ENCODE measurements at places on chromosomes 13 and 19.

- no peak for DNase-seq
Measured at GRCh38 chr19:38252941-38253691, 3.1 kb downstream of the PPP1R14A start.

- DNase-seq: no peak
Measured at GRCh38 chr13:109715902-109716301, 70.5 kb downstream of the IRS2 start.

GRCh38 chr13:79870123-79870522 lies 389.2 kb downstream of the NDFIP2 start:
- no peak for DNase-seq

DNA sequence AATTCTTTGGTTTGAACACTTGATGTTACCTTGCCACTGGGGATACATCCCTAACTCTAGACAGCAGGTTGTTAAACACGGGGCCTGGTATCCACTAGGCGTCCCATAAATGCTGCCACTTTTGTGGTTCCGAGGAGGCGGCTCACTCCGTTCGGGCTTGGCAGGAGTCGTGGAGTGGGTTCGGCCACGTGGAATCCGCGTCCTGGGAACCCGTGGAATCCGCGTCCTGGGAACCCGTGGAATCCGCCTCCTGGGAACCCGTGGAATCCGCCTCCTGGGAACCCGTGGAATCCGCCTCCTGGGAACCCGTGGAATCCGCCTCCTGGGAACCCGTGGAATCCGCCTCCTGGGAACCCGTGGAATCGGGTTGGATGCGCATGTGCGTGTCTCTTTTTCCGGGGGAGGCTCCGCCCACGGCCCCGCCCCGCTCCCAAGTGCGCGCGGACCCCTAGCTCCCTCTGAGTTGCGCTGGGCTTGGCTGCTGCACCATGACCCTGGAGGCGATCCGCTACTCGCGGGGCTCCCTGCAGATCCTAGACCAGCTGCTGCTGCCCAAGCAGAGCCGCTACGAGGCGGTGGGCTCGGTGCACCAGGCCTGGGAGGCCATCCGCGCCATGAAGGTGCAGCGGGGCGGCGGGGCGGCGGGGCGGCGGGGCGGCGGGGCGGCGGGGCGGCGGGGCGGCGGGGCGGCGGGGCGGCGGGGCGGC lies at the start of gene MRI1:
Gene MRI1, plus strand, starts transcription at position 422 of the 707 bp plus-strand sequence. Its CDS starts 67 bp downstream, at position 489.
- peak; percentile 74 for DNase-seq

- DNase-seq: no peak
Measured at GRCh38 chr13:92317066-92317465, 909.5 kb upstream of the GPC6 start.

DNA sequence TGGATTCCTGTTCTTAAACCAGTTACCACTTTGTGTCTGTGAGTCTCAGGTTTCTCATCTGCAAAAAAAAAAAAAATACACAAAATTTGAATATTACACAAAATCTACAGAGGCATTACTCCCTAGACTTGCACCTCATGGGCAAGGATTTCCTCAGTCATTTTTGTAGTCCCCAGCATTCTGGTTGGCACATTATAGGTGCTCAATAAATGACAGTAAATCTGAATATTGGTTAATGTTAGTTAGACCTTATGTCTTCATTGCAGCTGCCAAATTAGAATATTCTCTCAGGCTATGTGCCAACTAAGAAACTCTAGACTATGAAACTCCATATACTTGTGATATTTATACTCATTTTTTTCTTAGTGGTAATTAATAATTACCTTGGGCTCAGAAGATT lies 2.2 kb downstream of the ZNF507 start:
- no peak for DNase-seq

- no peak for DNase-seq
Measured at GRCh38 chr13:40568246-40569023, 98.0 kb downstream of the FOXO1 start.

- DNase-seq: no peak
Measured at GRCh38 chr19:9065457-9066014, 21.3 kb upstream of the OR1M1 start.

GRCh38 chr13:75752826-75753225 lies 116.7 kb downstream of the LMO7 start:
- DNase-seq: no peak

GRCh38 chr13:54989418-54989817 lies 1960.8 kb downstream of the OLFM4 start:
- DNase-seq: no peak

DNA sequence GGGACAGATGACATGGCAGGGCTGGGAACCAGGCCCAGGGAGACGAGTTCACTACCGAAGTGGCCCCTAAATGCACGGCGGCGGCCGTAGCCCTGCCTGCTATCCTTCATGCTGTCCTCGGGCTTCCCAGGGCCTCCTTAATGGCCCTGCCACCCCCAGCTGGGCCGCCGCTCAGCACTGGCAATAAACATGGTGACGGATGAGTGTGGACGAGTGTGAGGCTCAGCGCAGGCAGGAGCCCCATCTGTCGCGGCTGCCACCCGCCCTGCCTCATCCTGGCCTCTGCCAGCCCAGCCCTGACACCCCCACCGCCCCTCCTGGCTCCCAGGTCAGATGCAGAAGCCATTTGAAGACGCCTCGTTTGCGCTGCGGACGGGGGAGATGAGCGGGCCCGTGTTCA lies 13.6 kb downstream of the PIN1 start:
- no peak for DNase-seq

DNA sequence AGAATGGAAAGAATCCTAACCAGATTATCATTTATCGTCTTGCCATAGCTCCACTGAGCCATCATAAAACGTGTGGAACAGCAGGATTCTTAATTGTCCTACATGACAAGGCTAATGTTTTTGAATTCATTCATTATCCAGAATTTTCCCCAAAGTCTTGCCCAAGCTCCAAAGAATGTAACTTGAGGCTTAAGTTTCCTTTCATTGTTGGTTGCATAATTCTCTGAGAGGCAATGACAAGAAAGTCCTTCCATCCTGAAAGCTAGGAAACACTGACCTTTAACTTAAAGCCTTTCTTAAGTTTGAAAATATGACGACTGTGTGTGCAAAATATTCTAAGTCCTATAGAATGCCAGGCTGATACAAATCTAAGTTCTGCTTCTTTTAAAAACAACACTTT lies 546.1 kb downstream of the SUCLA2 start:
- no peak for DNase-seq

DNA sequence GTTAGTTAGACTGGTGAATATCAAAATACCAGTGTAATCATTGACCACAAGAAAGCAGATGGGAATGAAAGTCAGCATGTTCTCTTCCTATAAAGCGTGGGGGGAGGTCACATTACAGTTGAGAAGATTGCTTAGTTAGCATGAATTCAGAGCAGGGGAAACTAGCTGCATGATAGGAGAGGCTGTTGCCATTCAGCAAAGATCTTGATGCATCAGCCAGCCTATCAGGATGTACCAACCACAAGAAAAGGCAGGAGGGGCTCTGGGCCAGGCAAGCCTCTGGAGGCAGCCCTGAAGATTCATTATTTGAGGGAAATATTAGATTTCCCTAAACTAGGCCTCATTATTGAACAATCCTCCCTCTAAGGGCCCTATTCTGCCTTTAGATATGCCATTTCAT lies 5.0 kb upstream of the MTMR6 start:
- DNase-seq: peak; percentile 19

GRCh38 chr19:29193155-29193554 lies 19.8 kb downstream of the UQCRFS1 start:
- no peak for DNase-seq

DNA sequence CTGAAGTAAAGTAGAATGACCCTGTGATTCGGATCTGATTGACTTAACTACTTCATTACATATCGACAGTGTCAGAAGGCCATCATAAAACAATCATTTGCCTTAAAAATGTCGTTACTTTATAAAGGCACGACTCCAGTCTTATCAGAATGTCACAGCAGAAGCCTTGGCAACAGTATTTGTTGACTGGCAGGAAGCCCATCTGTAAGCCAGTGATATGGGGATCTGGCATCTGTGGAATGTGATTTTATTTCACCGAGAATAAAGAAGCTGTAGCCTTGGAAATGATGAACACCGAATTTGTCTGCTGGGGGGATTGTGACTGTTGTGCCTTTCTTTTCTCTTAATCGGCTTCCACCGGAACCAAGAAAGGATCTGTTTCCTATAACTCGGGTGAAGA lies 362.5 kb downstream of the TDRD3 start:
- no peak for DNase-seq

DNA sequence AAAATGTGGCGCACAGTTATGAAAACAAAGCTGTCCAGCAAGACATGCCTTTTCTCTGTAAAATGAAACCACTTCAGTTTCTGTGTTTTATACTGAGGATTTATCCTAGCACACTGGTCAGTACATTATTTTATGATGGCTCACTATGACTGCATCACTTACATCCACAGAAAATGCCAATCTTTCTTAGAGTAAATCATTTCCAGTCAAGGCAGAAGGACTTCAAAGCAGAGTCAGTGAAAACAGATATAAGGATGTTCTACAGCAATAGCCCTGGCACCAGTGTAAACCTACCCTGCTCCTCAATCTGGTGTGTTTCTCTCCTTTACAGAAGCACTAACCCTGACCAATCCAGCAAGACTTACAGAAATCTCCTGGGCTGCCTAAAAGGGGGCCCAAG lies 473.5 kb downstream of the GPC6 start:
- DNase-seq: no peak

GRCh38 chr19:15197275-15197941 lies 3.4 kb downstream of the NOTCH3 start:
- DNase-seq: no peak

DNA sequence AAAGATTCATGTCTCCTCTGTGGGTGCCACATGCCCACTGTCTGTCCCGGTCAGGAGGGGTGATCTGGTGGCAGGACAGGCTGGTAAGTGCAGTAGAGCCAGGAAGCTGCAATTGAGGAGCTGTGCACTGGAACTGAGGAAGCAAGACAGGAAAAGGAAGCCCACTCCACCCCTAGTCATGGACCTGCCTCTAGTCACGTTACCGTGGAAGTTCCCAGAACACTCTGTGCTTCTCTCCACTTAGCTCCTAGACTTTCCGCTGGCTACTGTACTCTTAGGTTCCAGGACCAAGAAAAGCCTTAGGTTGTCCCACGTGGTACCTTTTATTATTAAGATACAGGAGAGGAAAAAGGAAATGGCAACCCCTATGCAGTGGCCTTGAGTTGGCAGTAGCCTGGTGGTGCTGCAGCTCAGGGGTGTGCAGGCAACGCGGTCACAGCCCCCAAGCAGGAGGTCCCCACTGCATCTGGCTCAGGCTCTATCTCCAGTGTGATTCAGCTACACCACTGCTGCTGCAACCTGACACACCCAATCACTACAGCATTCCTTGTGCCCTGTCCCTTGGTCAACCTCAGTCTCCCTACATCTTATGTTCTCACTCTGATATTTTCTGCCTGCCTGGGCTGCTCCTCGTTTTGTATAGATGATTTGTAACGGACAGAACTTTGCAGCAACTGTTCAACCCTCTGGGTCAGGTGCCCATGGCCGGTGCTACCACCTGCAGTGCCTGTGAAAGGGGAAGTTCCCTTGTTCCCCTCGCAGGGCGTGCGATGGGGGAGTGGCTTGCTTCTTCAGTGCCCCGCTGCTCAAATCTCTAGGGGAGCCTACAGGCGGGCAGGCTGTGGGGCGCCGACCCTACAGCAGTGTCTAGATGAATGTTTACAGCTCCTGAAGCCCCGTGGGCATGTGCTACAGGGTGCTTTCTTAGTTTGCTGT lies 24.4 kb upstream of the GPR12 start:
- no peak for DNase-seq

- peak; percentile 54 for DNase-seq
Measured at GRCh38 chr19:4140237-4140711, 13.2 kb upstream of the CREB3L3 start.

GRCh38 chr19:13164343-13165161 lies 14.3 kb downstream of the IER2 start:
- peak; percentile 54 for DNase-seq

DNA sequence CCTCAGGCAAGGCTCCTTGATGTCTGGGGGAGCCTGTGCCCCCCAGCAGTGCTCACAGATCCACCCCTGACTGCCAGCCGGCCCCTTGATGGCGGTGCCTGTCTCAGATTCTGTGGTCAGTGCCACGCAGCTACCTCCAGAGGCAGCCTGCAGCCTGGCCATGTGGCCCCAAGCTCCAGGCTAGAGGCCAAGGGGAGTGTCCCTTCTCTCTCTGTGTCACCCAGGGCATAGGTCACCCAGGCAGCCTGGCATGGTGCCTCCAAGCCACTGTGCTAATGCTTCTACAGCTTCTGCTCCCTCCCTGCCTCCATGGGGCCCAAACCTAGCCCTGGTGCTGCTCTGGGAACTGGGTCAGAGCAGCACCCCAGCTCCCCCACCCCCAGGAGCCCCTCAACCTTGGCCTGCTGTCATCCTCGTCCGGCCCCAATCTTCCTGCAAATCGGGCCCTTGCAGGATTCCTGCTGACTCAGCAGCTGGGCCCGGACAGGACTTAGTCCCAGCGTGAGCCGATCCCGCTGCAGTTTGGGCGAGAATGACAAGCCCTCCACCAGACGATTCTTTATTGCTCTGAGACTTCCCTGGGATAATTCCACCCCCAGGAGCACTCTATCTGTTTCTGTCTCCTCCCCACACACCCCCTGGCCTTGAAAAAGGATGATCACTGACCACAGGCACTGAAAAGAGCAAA lies 2.8 kb upstream of the ARL11 start:
- no peak for DNase-seq

- no peak for DNase-seq
Measured at GRCh38 chr19:38707512-38708114, 36.7 kb downstream of the CAPN12 start.

GRCh38 chr13:93259527-93260080 lies 33.0 kb downstream of the GPC6 start:
- no peak for DNase-seq

- DNase-seq: no peak
Measured at GRCh38 chr13:108860418-108860817, 231.0 kb downstream of the MYO16 start.

DNA sequence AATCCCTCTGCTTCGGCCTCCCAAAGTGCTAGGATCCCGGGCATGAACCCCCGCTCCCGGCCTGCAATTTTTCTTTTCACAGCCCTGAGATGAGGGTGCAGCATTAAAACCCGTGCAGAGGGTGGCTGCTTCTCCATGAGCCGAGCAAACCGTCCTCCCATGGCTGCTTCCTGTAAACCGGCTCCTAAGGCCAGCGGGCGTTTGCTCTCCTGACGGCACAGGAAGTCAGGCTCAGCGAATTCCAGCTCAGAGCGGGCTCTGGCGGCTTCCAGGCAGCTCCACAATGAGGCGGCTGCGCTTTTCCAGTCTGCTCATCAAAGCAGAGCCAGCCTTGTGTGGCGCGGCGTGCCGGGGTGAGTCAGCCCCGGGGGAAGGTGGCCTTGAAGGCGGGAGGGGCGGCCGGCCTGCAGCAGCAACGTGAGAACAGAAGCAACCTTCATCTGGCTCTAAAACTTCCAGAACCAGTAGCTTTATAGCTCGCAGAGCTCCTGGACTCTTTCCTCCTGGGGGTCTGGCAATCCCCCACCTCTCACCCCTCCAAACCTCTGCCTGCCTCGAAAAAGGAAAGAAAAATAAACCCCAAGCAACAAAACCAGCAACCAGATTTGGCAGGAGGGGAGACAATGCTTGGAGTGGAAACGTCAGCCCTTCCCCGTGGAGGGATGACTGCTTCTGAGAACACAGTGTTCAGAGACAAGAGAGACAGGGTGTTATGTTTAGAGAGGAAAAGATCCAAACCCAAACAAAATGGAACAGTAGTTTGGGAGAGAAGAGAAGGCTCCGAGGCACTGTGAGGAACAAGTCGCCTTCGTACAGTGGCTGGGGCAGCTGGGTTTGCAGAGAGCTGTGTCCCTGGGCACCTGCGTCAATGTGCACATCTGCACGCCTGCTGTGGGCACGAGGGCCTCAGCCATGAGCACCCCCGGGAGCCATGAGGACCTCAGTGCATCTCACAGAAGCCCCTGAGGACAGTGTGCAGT lies 67.8 kb downstream of the GADD45B start:
- peak; percentile 75 for DNase-seq
